Midbrain (tissue), 1 donor: ENCODE measurements at places on chromosomes 4 and X.

GRCh38 chr4:10201381-10202223 is 85.0 kb upstream of the WDR1 start:
- DNase-seq = no peak

DNA sequence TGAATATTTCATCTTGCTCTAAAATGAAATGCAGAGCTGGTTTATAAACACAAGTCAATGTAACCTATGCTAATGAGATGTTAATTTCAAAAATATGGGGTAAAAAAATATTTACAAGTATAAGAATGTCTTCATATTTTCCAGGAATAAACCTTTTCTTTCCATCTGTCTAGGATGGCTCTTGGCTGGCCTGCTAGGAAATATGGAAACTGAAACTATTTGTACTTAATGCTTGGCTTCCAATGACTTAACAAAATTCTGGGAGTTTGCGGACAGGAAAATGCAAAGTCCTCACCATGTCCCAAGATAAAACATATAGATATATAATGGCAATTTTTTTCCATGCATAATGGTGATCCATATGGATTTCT is 168.1 kb downstream of the SCFD2 start:
- no peak for DNase-seq

- no peak for DNase-seq
Observed at GRCh38 chrX:132664273-132664672, 175.4 kb upstream of the MBNL3 start.

DNA sequence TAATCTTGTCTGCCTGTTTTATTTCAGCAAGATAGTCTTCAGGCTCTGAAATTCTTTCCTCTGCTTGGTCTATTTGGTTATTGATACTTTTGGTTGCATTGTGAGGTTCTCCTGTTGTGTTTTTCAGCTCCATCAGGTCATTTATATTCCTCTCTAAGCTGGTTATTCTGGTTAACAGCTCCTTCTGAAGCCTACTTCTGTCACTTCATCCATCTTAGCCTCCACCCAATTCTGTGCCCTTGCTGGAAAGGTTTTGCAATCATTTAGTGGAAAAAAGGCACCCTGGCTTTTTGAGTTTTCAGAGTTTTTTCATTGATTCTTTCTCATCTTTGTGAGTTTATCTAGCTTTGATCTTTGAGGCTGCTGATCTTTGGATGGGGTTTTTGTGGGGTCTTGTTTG is 647.7 kb downstream of the SPRY1 start:
- no peak for DNase-seq

DNA sequence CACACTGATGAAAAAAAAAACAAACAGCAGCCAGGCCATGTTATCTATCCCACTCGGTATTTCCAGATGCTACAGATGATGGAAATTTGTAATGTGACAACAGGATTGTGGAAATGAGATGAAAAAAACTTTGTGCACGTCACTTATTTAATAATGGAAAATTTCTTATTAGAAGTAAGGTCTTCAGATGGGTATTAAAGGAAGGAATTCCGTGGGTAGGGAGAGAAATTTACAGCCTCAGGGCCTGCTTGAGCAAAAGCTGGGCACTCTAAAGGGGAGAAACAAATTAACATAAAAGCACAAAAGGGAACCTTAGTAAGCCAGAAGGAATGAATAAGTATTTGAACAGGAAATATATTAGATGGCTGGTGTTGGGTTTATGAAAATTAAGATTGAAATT is 4.2 kb upstream of the PKD2 start:
- DNase-seq = no peak

GRCh38 chrX:136954930-136955329 is 74.4 kb upstream of the RBMX start:
- peak; percentile 7 for DNase-seq

DNA sequence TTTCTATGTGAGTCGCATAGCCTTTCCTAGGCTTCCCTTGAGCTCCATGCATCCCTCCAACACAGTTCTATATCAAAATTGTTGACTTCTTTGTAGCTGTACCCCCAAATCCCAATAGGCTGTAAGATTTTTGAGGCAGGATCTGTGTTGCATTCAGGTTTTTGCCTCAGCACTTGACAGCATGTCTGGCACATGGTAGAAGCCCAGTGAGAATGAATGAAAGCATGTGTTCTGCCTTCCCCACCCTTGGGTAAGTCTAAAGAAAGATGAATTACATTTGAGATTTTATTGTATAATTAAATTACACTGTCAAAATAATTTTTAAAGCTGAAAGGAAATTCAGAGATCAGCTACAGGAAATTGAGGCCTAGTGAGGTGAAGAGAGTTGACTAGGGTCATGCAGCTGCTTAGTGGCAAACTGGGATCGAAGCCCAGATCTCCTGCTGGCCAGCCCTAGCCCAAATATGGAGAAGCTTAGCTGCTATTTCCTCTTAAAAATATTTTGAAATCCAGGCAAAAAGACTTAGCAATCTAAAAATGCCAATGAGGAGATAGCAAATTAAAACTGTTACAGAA is 122.5 kb downstream of the SPATA18 start:
- DNase-seq = no peak

DNA sequence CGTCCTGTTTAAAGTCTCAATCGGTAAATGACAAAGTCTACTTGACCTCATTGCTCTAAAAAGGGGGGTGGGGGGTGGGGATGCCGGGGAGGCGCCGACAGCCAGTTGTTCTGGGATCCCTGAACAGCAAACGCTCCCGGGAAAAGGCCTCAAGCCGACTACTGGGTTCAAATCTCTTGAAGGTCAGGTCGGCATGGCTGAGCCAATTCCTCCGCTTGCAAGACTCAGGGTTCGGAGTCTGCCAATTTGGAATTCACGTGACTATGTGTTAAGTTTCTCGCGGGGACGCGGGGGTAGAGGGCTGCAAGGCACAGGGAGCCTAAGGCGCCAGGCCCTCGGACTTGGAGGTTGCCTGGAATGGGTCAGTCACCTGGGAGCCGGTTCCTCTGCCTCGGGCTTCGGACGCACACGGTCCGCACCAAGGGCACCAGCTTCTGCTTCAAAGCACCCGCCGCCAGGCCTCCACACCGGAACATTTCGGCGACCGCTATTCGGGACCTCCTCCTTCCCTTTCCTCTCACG is 399 bp downstream of the AIFM1 start:
- DNase-seq = peak; percentile 64

DNA sequence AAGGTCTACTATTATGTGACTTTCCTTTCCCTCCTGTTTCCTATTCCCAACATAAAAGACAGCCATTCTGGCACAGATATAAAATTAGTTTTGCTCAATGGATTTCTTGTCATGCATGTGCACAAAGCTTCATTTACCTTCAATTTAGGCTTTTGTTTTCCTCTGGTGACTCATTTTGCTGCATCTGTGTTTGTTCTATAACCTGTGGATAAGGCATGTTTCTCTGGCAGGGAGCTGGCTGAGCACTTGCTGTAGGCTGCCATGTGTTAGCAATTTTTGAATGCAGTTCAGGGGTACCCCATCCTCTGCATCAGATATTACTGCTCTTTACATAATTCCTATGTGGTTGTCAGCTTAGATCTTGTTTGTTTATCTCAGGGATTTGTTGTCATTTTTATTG is 202.8 kb upstream of the GRID2 start:
- no peak for DNase-seq

DNA sequence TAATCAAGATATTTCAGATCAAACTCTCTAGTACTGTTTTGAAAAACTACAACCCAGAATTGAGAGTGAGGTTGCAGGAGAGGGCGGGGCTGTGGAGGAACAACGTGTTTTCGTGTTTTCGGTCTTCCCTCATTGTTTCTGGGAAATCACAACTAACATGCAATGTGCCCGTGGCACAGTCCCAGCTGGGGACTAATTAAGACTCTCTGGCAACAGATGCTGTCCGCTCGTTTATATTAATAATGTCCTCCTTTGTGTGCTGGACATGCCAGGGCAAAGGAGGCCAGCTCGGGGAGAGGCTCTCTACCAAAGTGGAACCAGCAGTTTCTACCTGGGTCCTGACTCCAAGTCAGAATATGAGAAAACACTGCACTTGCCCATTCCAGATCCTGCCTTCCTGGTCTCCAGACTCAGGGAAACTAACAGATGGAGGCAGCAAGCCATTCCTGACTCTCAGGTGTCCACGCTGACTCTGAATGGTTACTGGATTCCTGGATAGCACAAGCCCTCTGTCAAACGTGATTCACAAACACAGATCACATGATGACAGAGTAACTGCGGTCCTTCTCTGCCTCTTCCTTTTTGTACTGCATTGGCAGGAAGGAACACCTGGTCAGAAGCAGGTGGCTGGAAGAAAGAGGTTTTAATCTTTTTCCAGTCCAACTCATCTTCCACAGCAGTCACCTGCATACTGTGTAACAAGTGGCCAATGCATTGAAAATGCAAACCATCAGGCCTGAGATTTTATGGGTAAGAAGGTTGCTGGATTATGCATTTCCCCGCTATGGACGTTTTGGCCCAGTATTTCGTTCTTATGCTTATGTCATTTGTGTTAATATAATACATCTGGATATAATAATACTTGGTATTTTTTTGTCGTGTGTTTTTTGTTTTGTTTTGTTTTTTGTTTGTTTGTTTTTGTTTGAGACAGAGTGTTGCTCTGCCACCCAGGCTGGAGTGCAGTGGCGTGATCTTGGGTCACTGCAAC is 65.0 kb downstream of the COQ2 start:
- no peak for DNase-seq

- DNase-seq = no peak
Observed at GRCh38 chr4:45732161-45732560, 391.7 kb downstream of the GABRG1 start.

- DNase-seq = no peak
Observed at GRCh38 chr4:159555873-159556272, 453.0 kb downstream of the RAPGEF2 start.

GRCh38 chr4:123093236-123093635 is 170.8 kb upstream of the NUDT6 start:
- DNase-seq = no peak

DNA sequence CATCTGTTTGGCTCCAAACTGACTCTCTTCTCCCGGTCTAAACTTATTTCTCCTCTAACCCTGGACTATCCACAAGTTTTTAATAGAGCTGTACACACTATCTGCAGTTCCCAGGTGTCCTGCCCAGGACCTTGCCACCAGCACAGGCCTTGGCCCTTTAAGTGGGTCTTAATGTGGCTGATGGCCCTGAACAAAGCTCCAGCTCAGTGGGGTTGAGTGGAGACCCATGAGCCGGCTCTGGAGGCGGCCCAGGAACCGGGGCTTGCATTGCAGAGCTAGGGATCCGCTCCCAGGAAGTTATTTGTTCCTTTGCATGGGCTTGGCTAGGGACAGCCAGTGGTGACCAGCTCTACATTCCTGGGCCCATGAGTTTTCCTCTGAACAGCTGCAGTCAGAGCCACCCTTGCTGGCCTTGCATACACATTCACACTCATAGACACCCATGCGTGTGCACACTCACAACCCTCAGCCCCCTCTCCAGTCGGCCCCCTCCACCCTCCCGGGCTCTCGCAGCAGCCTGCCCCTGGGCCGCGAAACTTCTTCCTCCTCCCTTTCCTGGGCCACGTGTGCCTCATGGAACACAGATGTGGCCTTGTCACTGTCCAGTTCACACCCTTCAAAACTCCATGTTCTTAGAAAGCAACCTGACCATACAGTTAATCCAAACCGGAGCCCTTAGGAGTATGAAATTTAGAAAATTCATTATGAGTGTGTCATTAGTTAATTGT is 58.2 kb downstream of the GPR143 start:
- DNase-seq = no peak

- DNase-seq = no peak
Observed at GRCh38 chr4:55931833-55932232, 16.9 kb upstream of the CEP135 start.

DNA sequence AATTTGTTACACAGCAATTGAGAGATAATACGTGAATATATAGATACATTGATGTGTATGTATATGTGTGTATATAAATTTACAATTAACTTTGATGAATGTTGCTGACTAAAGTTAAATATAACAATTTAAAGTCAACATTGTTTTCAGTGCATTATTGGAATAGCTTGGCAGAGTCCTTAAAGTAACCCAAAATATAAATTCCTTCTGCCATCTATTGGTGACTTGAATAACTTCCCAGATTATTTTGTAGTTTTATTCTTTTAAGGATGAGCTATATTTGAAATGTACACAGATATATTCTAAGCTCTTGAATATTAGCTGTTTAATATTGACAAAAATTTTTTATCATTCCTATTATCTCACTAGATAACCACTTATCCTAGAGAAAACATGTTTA is 298.2 kb upstream of the FSTL5 start:
- no peak for DNase-seq

- DNase-seq = no peak
Observed at GRCh38 chrX:112849016-112849415, 8.4 kb upstream of the AMOT start.

- DNase-seq = no peak
Observed at GRCh38 chr4:84879651-84880200, 86.8 kb downstream of the WDFY3 start.

- peak; percentile 33 for DNase-seq
Observed at GRCh38 chr4:6771229-6771671, 11.3 kb upstream of the KIAA0232 start.

DNA sequence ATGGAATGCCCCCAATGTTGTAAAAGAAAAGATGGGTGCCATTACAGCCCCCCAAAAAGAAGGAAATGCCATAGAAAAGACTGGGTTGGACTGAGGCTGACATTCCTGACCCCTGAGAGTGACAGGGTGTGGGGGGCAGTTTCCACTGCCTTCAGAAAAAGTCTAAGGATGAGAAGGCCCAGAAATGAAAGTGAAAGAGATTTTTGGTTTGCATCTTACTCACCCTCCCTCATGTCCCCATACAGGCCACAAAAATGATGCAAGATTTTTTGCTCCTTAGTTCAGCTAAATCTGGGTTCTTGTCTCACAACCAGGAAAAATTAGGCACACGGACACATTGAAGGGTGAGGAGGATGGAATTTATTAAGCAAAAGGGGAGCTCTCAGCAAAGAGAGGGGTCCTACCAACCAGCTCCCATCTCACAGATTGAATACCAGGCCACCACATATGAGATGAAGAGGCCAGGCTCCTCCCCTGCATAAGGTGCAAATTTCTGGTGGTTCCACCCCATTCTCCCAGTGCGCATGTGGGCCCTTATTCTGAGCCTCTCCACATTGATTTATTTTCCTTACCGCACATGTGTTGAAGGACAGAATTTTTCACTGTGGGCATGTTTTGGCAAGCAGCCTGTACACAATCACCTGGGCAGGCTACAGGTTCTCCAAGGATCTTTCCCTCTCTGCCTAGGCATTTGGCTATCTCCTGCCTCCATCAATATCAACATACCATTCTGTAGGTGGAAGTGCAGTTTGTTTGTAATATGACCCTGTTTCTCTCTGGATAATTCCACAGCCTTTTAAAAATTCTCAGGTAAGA is 18.8 kb downstream of the PPP4R3C start:
- no peak for DNase-seq

DNA sequence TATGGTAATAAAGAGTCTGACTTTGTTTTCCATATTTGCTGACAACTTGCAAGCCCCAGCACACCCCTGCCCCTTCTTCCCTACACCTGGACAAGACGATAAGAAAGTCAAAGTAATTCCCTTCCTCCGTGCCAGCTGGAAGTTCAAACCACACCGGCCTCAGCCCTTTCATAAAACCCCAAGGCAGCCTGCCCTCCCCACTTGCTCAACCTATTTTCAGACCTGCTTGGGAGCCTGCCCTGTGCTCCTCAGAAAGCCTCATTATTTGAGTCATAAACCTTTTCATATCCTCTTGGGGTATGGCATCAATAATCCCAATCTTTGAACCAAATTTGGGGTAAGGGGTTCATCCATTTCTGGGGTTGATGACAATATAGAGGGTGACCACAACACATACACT is 29.5 kb downstream of the NIPAL1 start:
- no peak for DNase-seq
